IPS-NIHi11 (cell line): ENCODE measurements at places on chromosomes 3 and 15.

DNA sequence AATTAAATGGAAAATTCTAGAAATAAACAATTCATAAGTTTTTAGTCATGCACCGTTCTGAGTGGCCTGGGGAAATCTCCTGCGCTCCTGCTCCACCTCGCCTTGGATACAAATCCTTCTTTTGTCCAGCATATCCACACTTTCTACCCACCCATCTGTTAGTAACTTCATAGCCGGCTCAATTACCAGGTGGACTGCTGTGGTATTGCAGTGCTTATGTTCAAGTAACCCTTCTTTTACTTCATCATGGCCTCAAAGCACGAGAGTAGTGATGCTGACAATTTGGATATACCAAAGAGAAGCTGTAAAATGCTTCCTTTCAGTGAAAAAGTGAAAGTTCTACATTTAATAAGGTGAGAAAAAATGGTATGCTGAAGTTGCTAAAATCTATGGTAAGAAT, 142.3 kb upstream of the CHL1 start:
- DNase-seq, result no peak

GRCh38 chr3:151362751-151363174, 21.8 kb downstream of the P2RY12 start:
- DNase-seq, result no peak

DNA sequence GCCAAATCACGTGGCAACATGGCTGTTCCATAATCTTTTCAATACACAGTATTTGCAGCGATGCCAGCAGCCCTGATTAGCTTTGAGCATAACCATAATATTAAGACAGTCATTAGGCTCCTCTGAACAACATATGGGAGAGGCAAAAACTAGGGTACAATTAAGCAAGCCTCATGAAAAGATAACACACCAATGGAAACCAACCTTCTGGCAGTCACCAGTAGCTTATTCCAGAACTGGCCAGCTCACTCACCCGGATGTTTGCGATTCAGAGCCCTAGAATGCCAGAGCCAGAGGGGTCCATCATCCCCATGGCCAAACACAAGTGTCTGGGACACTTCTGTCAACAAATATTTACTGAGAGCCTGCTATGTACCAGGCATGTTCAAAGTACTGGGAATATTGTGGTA, 48.8 kb upstream of the PLXND1 start:
- no peak for DNase-seq

DNA sequence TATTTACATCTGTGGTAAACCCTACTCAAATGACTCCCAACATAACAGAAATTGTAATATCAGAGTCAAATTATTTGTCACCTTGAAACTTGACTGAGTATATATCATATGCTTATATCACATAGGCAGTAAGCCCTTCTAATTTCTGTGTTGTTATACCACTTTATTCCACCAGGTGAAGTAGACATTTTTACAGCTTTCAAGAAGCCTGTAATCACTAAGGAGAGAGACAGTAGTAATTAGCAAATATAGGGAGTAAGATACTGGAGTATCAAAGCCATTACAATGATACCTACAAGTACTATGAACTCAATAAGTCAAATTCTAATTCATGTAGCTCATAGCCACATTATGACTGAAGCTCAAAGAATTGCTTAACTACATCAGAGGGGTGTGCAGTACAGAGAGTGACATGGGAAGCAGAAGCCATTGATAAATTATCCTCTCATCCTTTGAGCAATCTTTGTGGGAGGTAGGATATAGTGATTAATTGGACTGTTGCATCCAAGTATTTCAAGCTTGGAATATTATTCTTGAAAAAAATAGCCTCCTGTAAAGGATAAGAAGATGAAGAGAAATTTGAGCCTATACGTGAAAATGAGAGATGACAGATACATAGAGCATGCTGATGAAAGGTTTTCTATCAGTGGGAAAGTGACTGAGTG, 1005.9 kb downstream of the ZPLD1 start:
- DNase-seq, result peak; percentile 10

DNA sequence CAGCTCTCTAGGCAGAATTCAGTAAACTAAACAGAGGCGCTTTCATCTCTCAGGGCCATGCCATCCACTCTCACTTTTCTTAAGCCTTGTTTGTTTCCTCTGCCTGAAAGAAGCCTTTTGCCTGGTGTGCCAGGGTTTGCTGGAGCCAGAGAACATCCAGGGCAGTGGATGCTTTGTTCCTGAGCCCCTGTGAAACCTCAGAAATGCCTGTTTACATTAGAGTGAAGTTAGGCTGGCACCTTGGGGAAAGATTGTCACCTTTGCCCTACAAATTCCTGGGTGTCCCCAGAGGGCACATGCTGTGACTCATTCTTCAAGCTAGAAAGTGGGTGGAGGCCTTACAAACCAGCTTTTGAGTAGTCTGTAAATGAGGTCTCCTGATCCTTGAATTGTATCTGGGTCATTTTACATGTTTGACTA, 10.7 kb upstream of the TRAK1 start:
- no peak for DNase-seq

GRCh38 chr15:25936004-25936403, 72.9 kb upstream of the ATP10A start:
- no peak for DNase-seq

DNA sequence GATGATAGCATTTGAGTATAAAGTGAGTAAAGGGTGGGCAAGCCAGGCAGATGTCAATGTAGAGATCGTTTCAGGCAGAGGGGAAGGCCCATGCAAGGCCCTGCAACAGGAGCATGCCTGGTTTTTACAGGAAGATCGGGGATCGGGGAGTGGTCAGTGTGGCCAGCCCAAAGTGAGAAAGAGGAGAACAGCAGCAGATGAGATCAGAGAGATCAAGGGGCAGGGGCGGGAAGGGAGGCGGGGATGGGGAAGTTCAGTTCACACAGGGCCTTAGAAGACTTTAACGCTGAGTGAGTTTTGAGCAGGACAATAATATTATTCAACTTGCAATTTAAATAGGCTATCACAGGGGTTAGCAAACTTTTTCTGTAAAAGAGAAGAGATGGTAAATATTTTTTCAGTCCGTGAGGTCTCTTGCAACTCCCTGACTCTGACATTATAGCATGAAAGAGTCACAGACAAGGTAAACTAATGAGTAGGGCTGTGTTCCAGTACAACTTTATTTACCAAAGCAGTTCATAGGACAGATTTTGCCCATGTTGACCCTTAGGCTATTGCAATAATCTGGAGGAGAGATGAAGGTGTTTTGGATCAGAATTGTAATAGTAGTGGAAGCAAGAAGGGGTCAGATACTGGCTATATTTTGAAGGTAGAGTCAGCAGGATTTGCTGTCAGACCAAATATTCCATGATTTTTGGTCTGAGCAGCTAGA, 12.4 kb upstream of the CD47 start:
- DNase-seq, result peak; percentile 23

DNA sequence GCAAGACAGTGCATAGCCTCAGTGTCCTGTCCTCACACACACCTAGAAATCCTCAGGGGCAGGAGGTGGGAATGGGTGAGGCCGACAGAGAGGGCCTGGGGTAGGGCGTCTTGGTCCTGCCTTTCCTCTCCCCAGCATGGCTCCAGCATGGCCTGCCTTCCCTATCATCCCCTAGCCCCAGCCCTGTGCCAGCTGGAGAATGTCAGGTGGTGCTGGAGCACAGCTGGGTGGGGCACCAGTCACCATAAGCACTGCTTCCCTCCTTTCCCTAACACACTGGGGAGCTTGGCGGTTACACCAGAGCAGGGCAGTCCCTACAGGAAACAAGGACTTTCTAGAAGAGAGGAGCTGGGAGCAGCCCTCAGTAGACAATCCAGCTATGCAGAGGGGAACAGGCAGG, 236.8 kb downstream of the KLF13 start:
- no peak for DNase-seq

GRCh38 chr3:76509179-76509830, 530.6 kb upstream of the ROBO2 start:
- no peak for DNase-seq

GRCh38 chr3:175672119-175672689, 813.1 kb downstream of the NAALADL2 start:
- DNase-seq, result no peak

- no peak for DNase-seq
Measured at GRCh38 chr3:156489462-156489911, 65.4 kb downstream of the SSR3 start.

GRCh38 chr15:67303490-67304363, 49.1 kb downstream of the IQCH start:
- DNase-seq, result peak; percentile 33

- DNase-seq, result no peak
Measured at GRCh38 chr3:146559388-146559787, 15.0 kb upstream of the PLSCR1 start.
